Aortic smooth muscle cell (primary cell): ENCODE measurements at places on chromosomes 1 and 21. TPM values are rescaled to one million over a fixed set of nuclear protein-coding genes. Genes with fewer than 3 reads are reported as not detected.

Gene KRTCAP2
- 86.8 and 98.7 TPM in 2 replicates for total RNA-seq

Gene PPIAL4G
- 0.06 TPM in 1 of 2 replicates, not detected in the other for total RNA-seq

Gene TFF2
- total RNA-seq, result not detected in 2 replicates

Gene SYCP1
- not detected in 2 replicates for total RNA-seq

Gene CRP
- not detected in 2 replicates for total RNA-seq

Gene ATP6V1G3
- total RNA-seq, result 0.25 TPM in 1 of 2 replicates, not detected in the other

Gene SLC50A1
- 21.9 and 27.0 TPM in 2 replicates for total RNA-seq

Gene MR1
- 25.6 and 33.4 TPM in 2 replicates for total RNA-seq

Gene XCL2
- not detected in 2 replicates for total RNA-seq

Gene USH2A
- under 0.01 TPM in 1 of 2 replicates, not detected in the other for total RNA-seq

Gene ACTN2
- total RNA-seq, result 1.6 and 2.8 TPM in 2 replicates

Gene NFIA
- total RNA-seq, result 7.7 and 12.9 TPM in 2 replicates

Gene CCDC185
- not detected in 2 replicates for total RNA-seq

Gene KISS1
- total RNA-seq, result not detected in 2 replicates

Gene PCBP3
- 0.06 and 0.13 TPM in 2 replicates for total RNA-seq

Gene DOCK7
- total RNA-seq, result 121 and 122 TPM in 2 replicates

Gene UBL4B
- not detected in 2 replicates for total RNA-seq

Gene GUCA2B
- not detected in 2 replicates for total RNA-seq

Gene FBXO2
- total RNA-seq, result 0.25 and 0.26 TPM in 2 replicates

Gene FHAD1
- under 0.01 and 0.13 TPM in 2 replicates for total RNA-seq

Gene TSPEAR
- not detected in 2 replicates for total RNA-seq

Gene SLC1A7
- total RNA-seq, result 0.13 and 0.25 TPM in 2 replicates

Gene SWT1
- total RNA-seq, result 3.3 and 5.8 TPM in 2 replicates

Gene PTCH2
- total RNA-seq, result 0.12 and 0.40 TPM in 2 replicates

Gene NUCKS1
- 133 and 136 TPM in 2 replicates for total RNA-seq

Gene CASZ1
- total RNA-seq, result 0.19 and 1.2 TPM in 2 replicates

Gene FCRL5
- not detected in 2 replicates for total RNA-seq

Gene DCST2
- 0.06 TPM in 1 of 2 replicates, not detected in the other for total RNA-seq

Gene FCRL2
- total RNA-seq, result not detected in 2 replicates

Gene MSH4
- total RNA-seq, result 0.06 and 0.13 TPM in 2 replicates

Gene ARHGEF16
- 0.25 and 0.40 TPM in 2 replicates for total RNA-seq

Gene GNAT2
- 0.19 and 0.40 TPM in 2 replicates for total RNA-seq

Gene ALX3
- total RNA-seq, result not detected in 2 replicates

Gene ODF2L
- 20.6 and 32.8 TPM in 2 replicates for total RNA-seq

Gene NPR1
- 1.2 and 1.9 TPM in 2 replicates for total RNA-seq

Gene LMX1A
- total RNA-seq, result not detected in 2 replicates

Gene MAP3K21
- not detected in 2 replicates for total RNA-seq

Gene HOOK1
- total RNA-seq, result 0.06 TPM in 1 of 2 replicates, not detected in the other

Gene ASAP3
- total RNA-seq, result 14.1 and 14.7 TPM in 2 replicates

Gene LCE2B
- not detected in 2 replicates for total RNA-seq

Gene BLACAT1
- not detected in 2 replicates for total RNA-seq

Gene KRTAP11-1
- not detected in 2 replicates for total RNA-seq

Gene ESRRG
- 0.06 and 0.13 TPM in 2 replicates for total RNA-seq

Gene TMPRSS2
- total RNA-seq, result not detected in 2 replicates

Gene CBR1
- total RNA-seq, result 148 and 185 TPM in 2 replicates

Gene PODN
- total RNA-seq, result 5.8 and 7.6 TPM in 2 replicates

Gene LMOD1
- 25.8 and 61.5 TPM in 2 replicates for total RNA-seq

Gene BATF3
- 0.87 and 2.8 TPM in 2 replicates for total RNA-seq

Gene ACOT11
- 4.2 and 5.4 TPM in 2 replicates for total RNA-seq

Gene OR2L13
- not detected in 2 replicates for total RNA-seq

Gene KRTAP13-2
- not detected in 2 replicates for total RNA-seq

Gene CA6
- total RNA-seq, result not detected in 2 replicates

Gene OR2T33
- not detected in 2 replicates for total RNA-seq

Gene GIPC2
- total RNA-seq, result 0.62 and 0.92 TPM in 2 replicates

Gene CLDN19
- total RNA-seq, result not detected in 2 replicates

Gene TGFB2
- total RNA-seq, result 5.7 and 12.4 TPM in 2 replicates

Gene FCGR3A
- not detected in 2 replicates for total RNA-seq

Gene IL19
- total RNA-seq, result not detected in 2 replicates
